ENCODE measurements at places on chromosomes 7 and 10.

GRCh38 chr7:1704811-1705738 lies 35.0 kb downstream of the ELFN1 start:
- no peak for DNase-seq

DNA sequence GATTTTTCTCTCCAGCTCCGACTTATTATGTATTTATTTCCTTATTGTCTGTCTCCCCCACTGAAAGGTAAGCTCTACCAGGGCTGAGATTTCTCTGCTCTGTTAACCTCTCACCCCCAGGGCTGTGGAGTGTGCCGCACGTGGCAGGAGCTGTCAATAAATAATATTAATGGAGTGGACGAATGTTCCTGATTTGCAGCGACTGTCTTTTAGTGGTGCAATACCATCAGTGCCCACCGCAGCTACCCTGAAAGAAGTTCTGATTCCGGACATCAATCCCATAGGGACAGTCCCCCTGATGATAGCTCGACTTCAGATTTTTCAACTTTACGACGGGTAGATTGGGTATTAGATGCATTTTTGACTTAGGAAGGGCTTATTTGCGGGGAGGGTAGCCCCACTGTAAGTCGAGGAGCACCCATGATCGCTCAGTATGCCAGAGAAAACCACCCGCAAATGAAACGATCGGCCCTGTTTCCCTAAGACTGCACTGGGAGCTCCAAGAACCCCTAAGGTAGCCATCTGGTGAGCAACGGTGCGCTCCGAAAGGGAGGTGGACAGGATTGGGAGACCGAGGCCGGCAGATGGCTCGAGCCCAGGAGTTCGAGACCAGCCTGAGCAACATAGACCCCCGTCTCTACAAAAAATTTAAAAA lies 986 bp upstream of the PPP2R2D start:
- DNase-seq, result no peak

DNA sequence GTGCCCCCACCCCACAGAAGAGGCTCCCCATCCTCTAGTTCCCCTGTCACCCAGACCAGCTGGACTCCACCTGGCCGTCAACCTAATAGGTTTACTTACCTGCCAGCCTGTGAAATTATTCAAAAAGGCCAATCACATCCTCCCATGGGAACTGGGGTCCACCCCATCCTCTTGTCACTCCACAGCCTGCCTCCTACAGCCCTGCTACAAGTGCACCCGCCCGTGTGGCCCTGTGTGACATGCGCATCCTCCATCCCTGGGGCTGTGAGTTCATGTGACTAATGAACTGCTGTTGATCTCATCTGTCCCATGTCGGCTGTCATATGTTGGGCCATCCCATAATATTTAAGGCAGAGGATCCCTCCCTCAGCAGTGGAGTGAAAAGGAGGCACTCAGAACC lies 39.4 kb downstream of the AOC1 start:
- no peak for DNase-seq

GRCh38 chr7:39709768-39710311 lies 86.5 kb downstream of the RALA start:
- DNase-seq, result no peak

- DNase-seq, result peak; percentile 53
Measured at GRCh38 chr10:119133949-119134348, 30.0 kb downstream of the DENND10 start.

DNA sequence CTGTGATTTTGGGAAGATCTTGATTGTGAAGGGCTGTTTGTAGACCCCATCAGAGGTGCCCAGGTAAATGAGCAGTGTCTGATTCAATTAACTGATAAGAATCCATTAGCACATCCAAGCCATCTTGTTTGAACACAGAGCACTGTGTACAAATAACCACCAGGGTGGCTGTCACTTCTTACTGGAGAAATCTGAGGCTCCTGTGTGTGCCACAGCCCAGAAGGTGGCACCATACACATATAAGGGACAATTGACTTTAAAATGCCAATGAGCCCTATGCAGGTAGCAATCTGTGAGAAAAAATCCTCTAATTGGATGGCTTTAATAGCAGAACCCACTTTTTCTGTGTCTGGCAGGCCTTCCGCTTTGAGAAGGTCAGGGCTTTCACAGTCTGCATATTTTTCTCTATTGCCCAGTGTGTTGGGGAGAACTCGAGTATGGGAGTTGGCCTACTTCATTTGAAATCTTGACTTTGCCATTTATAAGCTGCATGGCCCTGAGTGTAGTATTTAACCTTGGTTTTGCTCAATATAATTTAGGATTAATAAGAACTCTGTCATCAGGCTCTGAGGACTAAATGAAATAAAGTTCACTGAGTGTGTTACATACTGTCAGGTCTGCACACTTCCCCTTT lies 517.4 kb downstream of the CCSER2 start:
- DNase-seq, result no peak

DNA sequence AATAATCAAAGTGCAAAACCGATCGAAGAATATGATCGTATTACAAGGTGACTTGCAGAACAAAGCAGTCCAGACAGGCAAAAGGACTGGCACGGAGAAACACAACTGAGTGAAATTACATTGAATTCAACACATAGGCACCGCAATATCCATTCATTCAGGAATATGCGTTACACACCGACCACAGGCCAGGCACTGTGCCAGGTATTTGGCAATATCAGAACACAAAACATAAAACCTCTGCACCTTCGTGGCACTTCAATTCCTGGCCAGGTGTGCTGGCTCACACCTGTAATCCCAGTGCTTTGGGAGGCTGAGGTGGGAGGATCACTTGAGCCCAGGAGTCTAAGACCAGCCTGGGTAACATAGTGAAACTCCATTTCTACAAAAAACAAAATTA lies 187.9 kb downstream of the DIP2C start:
- no peak for DNase-seq

- DNase-seq, result no peak
Measured at GRCh38 chr7:136015638-136016037, 38.5 kb upstream of the MTPN start.

DNA sequence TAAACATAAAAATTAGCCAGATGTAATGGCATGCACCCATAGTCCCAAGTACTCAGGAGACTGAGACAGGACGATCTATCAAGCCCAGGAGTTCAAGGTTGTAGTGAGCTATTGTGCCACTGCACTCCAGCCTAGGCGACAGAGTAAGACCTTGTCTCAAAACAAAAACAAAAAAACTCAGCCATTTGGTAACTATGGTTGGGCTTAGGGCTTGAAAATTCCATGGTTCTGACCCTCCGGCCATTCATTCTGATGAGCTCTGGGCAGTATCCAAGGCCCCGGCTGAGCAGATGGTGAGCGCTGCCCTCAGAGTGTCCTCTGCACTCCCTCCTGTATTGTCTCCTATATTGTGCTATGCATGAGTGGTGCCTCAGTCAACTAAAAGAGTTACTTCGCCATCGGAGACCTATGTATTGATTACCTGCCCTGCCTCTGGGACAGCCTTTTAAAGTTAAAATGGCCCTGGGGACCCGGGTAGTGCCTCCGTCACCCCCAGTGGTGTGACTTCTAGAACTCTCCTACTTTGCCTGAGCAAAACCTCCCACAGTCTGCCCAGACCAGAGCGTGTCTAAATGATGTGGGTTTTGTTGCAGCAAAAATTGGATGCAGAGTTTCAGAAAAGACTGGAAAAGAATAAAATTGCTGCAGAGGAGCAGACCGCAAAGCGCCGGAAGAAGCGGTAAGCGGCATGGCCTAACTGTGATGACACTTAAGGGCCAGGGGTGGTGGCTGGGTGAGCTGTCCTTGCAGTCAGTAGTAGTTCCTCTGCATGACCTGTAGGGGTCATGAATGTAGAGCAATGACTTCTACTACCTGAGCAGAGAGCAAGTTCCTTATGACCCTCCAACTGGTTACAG lies 8.1 kb downstream of the PRKRIP1 start:
- DNase-seq, result no peak

DNA sequence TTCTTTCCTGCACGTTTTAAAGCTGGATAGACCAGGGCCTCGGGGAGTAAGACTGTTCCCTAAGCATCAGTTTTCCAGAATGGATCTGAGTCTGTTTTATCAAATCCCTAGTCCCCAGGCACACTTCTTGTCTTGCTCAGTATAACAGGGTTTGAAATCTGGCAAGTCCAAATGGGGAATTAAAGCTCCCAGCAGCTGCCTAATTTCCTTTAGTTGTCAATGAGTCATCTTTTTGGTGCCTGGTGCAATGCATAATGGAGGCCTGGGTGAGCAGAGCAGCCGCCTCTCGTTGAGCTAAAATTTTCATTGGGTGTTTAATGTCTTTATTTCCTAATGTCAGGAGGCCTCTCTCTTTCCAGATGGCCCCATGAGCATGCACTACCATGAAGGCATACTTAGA lies 87.9 kb downstream of the STRA8 start:
- DNase-seq, result no peak

DNA sequence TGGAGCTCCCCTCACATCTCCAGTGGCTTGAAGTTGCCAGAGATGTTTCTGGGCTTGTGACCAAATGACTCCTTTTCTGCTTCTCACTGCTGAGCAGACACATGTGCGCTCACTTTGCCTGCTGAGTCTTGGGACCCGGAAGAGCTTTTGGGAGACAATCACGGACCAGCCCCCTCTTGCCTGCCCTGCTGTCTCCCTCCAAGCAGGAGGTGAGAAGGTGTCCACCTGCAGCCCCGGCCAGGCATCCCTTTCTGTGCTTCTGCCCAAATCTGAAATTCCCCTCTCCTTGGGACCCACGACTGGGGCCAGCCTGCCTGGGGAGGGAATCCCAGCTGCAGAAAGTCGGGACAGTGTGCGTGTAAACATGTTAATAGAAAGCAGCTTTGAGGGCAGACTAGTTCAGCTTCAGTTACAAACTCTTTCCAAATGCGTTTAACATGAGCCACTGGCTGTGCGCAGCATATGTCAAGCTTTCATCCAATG lies 31.7 kb downstream of the HTRA1 start:
- no peak for DNase-seq

GRCh38 chr7:1572111-1572822 lies 2.4 kb upstream of the PSMG3 start:
- DNase-seq, result no peak

- DNase-seq, result no peak
Measured at GRCh38 chr10:60385399-60385738, 4.3 kb downstream of the ANK3 start.

DNA sequence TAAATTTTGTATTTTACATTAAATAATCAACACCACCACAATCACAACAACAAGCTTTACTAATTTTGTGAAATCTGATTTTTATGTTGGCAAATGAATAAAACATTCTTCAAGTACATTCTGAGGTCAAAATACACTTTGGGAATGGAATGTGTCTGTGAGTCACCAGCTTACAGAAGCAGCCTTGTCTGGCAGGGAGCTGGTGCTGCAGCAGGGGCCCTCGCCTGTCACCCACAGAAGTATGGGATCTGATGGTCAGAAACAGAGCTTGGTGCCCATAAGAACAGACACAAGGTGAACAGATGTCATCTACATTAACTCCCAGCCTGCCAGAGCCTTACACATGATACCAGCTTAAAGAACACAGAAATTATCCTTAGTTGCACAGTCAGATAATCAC lies 496.9 kb downstream of the CCSER2 start:
- DNase-seq, result no peak

- no peak for DNase-seq
Measured at GRCh38 chr10:70699659-70700174, 27.4 kb downstream of the ADAMTS14 start.

DNA sequence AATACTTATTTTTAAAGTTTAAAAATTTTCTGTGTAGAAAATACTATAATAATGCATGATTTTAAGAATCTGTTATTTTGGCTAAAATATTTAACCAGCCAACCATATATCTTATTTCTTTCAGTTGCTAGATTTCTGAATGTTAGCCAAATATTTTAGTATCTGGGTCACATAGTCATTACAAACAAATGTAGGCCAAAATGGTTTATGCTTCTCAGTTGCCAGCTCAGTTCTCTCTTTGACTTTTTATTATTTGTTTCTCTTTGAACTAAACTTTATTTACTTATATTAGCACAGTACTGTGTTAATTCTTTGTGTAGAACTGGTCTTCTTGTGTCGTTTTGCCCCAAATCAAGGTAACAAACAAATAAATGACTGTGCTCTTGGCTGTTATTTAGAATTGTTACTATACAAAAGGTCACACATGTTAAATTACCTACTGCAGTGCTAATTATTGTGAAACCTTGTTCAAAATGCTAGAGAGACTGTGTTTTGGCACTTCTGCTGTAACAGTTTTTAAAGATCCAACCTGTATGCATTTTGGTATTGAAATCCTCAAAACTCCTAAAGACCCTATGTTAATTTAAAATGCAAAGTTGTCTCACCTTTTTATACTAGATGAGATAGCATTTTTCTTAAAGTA lies 39.8 kb downstream of the ZEB1 start:
- DNase-seq, result no peak

- no peak for DNase-seq
Measured at GRCh38 chr7:139441961-139442360, 41.5 kb downstream of the KLRG2 start.

GRCh38 chr7:54878339-54878738 lies 119.3 kb upstream of the SEC61G start:
- no peak for DNase-seq

DNA sequence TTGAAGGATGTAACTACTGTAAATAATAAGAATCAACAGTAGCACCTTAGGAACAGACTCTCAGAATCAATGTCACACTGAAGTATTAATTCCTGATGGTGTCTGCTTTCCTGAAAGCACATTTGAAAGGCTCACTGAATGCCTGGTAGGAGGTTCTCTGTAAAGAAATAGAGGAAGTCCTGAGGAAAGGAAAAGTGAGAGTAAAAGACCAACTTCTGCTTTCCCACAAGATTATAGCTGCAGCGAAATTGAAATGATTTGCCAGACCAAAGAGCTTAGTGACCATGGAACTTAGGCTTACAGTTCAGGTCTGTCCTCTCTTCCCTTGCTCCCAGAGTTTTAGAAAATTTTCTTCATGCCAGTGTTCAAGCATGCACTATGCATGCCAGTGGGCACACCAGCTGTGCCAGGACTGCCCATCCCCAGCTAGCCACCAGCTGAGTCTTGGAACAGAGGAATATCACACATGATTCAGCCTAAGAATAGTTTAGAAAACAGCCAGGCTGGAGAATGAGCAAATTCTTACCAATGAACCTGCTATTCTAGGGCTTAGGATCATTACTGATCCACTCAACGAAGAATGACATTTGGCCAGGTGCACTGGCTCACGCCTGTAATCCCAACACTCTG lies 123.2 kb downstream of the HERPUD2 start:
- no peak for DNase-seq

DNA sequence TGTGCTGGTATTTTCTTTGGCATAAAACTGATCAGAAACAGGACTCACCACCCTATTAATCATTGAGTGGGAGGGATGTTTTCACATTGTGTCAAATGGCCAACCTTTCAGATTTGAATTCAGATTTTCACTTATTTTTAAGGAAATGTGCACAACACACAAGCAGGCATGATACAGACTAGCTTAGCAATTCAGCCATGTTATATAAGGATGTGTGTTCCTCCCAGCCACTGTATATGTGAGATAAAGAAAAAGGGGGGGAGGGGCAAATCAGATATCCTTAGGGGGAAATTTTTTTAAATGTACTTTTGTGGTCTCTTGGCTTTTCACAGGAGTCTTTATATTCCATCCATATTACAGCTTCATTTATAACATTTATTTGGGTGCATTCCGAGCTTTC lies 3.1 kb downstream of the GAD2 start:
- DNase-seq, result no peak
